ENCODE measurements at places on chromosomes 12 and 14.

- no peak for DNase-seq
Observed at GRCh38 chr12:109057376-109057775, 5.0 kb downstream of the USP30 start.

DNA sequence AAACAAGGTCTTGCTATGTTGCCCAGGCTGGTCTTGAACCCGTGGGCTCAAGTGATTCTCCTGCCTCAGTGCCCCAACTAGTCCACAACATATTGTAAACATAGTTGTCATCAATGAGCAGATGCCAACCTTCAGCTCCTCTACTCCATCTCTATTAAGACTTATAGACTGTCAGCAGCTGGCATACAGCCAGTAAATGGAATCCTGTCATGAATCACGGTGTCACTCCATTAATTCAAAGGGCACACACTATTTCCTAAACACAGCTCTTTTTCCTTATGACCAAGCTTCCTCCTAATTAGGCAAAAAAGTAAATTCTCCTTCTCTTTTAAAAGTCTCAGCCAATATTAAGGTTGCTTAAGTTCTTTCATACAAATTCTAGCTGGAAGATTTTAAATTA lies 111.2 kb downstream of the ITPR2 start:
- no peak for DNase-seq

- DNase-seq, result no peak
Observed at GRCh38 chr12:124431971-124432370, 135.4 kb downstream of the NCOR2 start.

GRCh38 chr12:93137656-93138612 lies 208.8 kb upstream of the EEA1 start:
- no peak for DNase-seq

DNA sequence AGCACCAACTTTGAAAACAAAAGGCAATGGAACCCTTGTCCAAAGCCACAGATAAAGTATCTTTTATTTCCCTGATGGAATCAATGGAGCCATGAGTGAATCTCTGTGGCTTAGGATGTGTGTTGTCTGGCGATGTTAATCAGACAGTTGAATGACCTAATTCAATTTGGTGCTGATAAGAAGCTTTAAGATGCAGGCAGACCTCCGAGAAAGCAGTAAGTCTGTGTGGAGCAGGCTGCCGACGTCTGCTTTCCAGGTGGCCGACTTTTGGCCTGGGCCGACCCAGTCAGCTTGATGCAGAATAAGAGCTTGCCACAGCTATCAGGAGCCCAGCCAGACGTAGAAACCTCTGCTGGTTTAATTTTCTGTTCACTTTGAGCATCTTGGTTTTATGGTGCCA lies 21.1 kb upstream of the TMEM132C start:
- DNase-seq, result no peak

DNA sequence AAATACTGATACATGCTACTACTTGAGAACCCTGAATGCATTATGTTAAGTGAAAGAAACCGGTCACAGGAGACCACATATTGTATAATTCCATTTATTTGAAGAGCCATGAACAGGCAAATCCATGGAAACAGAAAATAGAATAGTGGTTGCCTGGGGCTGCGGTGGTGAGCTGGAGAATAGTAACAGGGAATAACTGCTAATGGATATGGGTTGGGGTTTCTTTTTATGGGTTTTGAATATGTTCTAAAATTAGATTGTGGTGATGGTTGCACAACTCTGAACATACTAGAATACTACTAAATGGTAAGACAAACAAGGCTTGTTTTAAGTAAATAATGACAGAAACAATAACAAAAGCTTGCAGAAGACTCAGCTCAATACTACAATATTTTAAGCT lies 293.0 kb downstream of the BTG1 start:
- DNase-seq, result no peak

GRCh38 chr14:45258073-45258472 lies 5.1 kb upstream of the MIS18BP1 start:
- DNase-seq, result no peak

- DNase-seq, result no peak
Observed at GRCh38 chr14:92578511-92578910, 64.9 kb downstream of the RIN3 start.

GRCh38 chr14:63499701-63500250 lies 43.4 kb downstream of the PPP2R5E start:
- no peak for DNase-seq

GRCh38 chr12:122168492-122168891 lies 5.5 kb downstream of the IL31 start:
- DNase-seq, result no peak
